ENCODE measurements at places on chromosomes 1 and 21.

- no peak for DNase-seq
Measured at GRCh38 chr1:231853588-231854207, 227.1 kb downstream of the DISC1 start.

- DNase-seq = no peak
Measured at GRCh38 chr1:179866616-179867015, 11.0 kb downstream of the TOR1AIP2 start.

DNA sequence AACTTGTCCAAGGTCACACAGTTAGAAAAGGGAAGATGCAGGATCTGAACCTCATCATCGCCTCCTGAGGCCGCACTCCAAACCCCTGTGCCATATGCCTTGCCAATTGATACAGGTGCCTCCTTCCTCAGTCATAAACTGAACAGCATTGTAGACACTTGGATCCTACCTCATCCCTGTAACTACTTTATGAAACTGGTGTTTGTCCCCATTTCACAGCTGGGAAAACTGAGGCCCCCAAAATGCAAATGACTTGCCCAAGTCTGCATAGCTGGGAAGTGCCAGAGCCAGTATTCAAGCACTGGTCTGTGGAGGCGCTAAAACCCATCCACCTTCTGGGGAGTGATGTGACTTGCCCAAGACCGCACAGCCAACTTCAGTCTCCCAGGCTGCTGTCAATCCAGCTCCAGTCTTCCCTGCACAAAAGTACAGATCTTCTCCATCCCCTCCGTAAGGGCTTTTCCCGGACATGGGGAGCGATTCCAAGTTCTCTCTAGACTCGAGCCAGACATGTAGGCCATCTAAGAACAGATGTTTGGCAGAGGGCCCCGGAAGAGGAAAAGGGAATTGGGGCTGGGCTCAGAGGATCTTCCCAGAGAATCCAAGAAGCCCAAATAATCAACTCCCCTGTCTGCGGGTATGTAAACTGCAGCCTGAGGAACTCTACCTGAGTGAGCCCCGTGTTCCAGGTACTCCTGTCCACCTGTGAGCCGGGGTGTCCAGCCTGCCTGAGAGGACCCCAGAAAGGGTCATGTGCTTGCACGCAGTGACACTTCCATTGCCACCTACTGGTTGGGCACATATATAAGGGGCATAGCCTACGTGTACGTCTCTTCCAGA lies 60.5 kb downstream of the SYT2 start:
- no peak for DNase-seq

DNA sequence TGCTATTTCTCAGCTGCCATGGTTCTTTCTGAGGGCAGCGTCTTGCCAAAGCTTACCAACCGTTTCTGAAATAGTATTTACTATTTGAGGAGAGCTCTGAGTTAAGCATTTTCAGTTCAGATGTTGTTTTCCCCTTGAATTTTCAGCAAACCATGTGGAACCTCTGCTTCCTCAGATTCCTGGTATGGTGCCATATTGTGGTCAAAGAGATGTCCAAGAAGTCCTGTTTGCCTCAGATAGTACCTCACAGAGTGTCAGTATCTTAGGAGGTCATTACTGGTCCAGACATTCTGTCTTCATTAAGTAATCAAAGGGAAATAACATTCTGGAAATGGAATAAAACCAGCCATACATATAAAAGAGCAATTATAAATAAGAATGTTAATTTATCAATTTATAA lies 36.6 kb downstream of the VANGL2 start:
- DNase-seq = no peak

DNA sequence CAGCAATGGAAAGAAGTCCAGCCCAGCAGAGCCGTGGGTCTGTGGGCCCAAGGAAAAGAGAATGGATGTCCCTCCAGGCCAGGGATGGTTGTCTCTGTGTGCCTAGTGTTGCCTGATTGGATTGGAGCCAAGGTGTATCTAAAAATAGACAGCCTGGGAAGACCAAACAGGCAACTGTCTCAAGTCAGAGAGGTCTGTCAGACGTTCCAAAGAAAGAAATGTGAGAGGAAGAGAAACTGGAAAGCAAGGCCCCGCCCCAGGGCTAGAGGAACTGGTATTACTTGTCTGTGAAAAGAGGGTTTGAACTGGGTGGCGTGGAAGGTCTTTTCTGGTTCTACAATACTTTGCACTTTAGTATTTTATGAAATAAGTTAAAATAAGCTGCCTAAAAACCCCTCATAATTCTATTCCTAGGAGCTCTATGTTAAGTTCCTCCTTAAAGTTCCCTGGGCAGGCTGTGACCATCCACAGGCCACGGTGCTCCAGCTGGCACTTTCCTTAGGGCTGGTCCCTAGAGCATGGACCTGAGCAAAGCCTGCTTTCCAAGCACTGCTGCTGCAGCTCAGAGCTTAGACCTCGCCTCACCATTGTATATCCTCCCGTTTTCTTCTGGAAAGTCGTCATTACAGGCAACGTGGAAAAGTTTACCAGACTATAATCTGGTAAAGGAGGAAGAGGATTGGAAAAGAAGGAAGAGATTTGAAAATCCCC lies 151.6 kb downstream of the DISC1 start:
- no peak for DNase-seq

- no peak for DNase-seq
Measured at GRCh38 chr1:95096218-95096841, 20.8 kb upstream of the TLCD4 start.

GRCh38 chr1:245933431-245934045 lies 573.5 kb downstream of the SMYD3 start:
- DNase-seq = no peak

- no peak for DNase-seq
Measured at GRCh38 chr1:97781762-97782337, 139.0 kb downstream of the DPYD start.

DNA sequence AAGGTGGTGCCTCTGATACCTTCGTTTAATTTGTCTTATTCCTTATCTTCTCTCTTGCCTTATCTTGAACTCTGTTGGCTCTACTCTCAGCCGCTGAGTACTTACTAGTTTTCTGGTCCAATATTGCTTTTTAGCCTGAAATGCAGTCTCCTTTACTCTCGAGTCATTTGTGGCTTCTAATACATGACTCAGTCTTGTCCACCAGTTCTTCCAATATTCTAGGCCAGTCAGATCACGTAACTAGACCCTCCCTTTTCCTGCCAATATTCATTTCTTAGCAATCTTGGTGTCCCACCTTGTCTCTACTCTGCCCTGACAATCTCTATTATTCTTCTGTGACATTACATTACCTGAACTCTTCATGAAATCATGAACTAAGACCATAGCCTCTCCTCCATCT lies 555.8 kb downstream of the DPYD start:
- no peak for DNase-seq

DNA sequence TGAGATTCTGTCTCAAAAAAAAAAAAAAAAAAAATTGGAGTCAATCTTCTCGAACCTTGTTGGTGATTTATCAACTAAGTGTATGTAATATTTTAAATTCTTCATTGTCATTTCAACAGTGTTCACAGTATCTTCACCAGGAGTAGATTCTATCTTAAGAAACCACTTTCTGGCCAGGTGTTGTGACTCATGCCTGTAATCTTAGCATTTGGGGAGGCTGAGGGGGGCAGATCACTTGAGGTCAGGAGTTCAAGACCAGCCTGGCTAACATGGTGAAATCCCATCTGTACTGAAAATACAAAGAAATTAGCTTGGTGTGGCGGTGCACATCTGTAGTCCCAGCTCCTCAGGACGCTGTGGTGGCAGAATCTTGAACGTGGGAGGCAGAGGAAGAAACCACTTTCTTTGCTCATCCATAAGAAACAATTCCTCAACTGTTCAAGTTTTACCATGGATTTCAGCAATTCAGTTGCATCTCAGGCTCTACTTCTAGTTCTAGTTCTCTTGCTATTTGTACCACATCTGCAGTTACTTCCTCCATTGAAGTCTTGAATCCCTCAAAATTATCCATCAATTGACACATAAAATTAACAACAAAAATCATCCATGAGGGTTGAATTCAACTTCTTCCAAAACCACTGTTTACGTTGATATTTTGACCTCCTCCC lies 30.4 kb upstream of the EYA3 start:
- DNase-seq = no peak

GRCh38 chr1:212951126-212951946 lies 995 bp downstream of the VASH2 start:
- DNase-seq = no peak

Data from GM10248 (cell line).